ENCODE measurements at places on chromosomes 5 and 9. TPM values are rescaled to one million over a fixed set of nuclear protein-coding genes. Genes with fewer than 3 reads are reported as not detected.

GRCh38 chr5:14849516-14850294 lies 21.9 kb downstream of the ANKH start:
- no peak overlapping the region for H3K27ac ChIP-seq
- no peaks in the 10 kb centered on the region for H3K27me3 ChIP-seq
- no peaks in the 10 kb centered on the region for H3K36me3 ChIP-seq
- no peak for DNase-seq
- H3K4me3 ChIP-seq: no peak overlapping the region
- peaks cover 29% of the 10 kb centered on the region for H3K4me1 ChIP-seq

GRCh38 chr5:151764801-151765200 lies 6.4 kb upstream of the ATOX1 start:
- no peak overlapping the region for H3K27ac ChIP-seq
- no peaks in the 10 kb centered on the region for H3K27me3 ChIP-seq
- no peak for DNase-seq
- no peaks in the 10 kb centered on the region for H3K36me3 ChIP-seq
- H3K4me3 ChIP-seq: no peak overlapping the region

- DNase-seq: no peak
- no peak overlapping the region for H3K4me3 ChIP-seq
- peaks cover 20% of the 10 kb centered on the region for H3K4me1 ChIP-seq
- no peaks in the 10 kb centered on the region for H3K27me3 ChIP-seq
These were observed 356.5 kb downstream of the CDH12 start for GRCh38 chr5:22496666-22497065.

- DNase-seq: peak; percentile 36
- peak overlapping the region; percentile 91 for H3K27ac ChIP-seq
- H3K36me3 ChIP-seq: peaks cover 14% of the 10 kb centered on the region
- H3K4me1 ChIP-seq: peaks cover 39% of the 10 kb centered on the region
- H3K27me3 ChIP-seq: no peaks in the 10 kb centered on the region
These were observed 446 bp downstream of the FBXL17 start for GRCh38 chr5:108381350-108381953.

- H3K27ac ChIP-seq: peak overlapping the region; percentile 80
- DNase-seq: no peak
- peaks cover 6% of the 10 kb centered on the region for H3K36me3 ChIP-seq
- H3K27me3 ChIP-seq: no peaks in the 10 kb centered on the region
- H3K4me3 ChIP-seq: no peak overlapping the region
These were observed 69.1 kb downstream of the STK10 start for GRCh38 chr5:172118891-172119290.

GRCh38 chr9:12879961-12880360 lies 105.1 kb downstream of the LURAP1L start:
- H3K27me3 ChIP-seq: no peaks in the 10 kb centered on the region
- peaks cover 4% of the 10 kb centered on the region for H3K4me1 ChIP-seq
- no peaks in the 10 kb centered on the region for H3K36me3 ChIP-seq
- no peak overlapping the region for H3K4me3 ChIP-seq

- H3K36me3 ChIP-seq: no peaks in the 10 kb centered on the region
- no peak for DNase-seq
- no peaks in the 10 kb centered on the region for H3K4me1 ChIP-seq
- no peaks in the 10 kb centered on the region for H3K27me3 ChIP-seq
- no peak overlapping the region for H3K27ac ChIP-seq
These were observed 211.6 kb downstream of the MAPKAP1 start for GRCh38 chr9:125495172-125496119.

GRCh38 chr9:116688806-116689485 lies 1.8 kb downstream of the TRIM32 start:
- H3K4me1 ChIP-seq: peaks cover 33% of the 10 kb centered on the region
- H3K36me3 ChIP-seq: peaks cover 8% of the 10 kb centered on the region
- peak overlapping the region; percentile 95 for H3K4me3 ChIP-seq
- H3K27me3 ChIP-seq: peaks cover 4% of the 10 kb centered on the region
- H3K27ac ChIP-seq: no peak overlapping the region

GRCh38 chr5:160209917-160210316 lies 19.4 kb upstream of the FABP6 start:
- H3K27me3 ChIP-seq: peaks cover under 1% of the 10 kb centered on the region
- peaks cover 14% of the 10 kb centered on the region for H3K4me1 ChIP-seq
- no peak for DNase-seq
- no peaks in the 10 kb centered on the region for H3K36me3 ChIP-seq
- H3K27ac ChIP-seq: no peak overlapping the region

DNA sequence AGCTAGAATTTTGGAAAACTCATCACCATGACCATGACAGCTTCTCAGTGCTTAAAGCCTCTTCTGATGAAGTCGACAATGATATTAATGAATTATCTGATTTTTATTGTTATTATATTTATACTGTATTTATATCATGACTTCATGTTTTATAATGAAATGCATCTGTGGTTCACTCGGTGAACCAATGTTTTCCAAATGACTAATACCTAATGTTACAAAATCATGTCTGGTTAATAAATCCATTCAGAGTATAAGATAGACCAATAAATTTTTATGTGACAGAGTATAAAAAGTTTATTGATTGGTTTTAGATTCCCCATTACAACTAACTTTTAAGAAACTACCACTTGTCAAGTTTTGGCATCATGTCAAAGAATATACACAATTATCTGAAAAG lies 416.5 kb downstream of the MLLT3 start:
- no peaks in the 10 kb centered on the region for H3K27me3 ChIP-seq
- no peak overlapping the region for H3K4me3 ChIP-seq
- H3K36me3 ChIP-seq: no peaks in the 10 kb centered on the region
- no peak for DNase-seq

- no peak for DNase-seq
- no peaks in the 10 kb centered on the region for H3K36me3 ChIP-seq
- H3K4me1 ChIP-seq: peaks cover 12% of the 10 kb centered on the region
- no peak overlapping the region for H3K27ac ChIP-seq
- H3K4me3 ChIP-seq: peak overlapping the region; percentile 32
- peaks cover 4% of the 10 kb centered on the region for H3K27me3 ChIP-seq
These were observed 4.1 kb upstream of the PHYKPL start for GRCh38 chr5:178236679-178237078.

SLC6A7 gene
- not detected for total RNA-seq

ANXA1 gene
- total RNA-seq: 6.6 TPM

FAM169A gene
- 11.6 TPM for total RNA-seq

LAMC3 gene
- 4.0 TPM for total RNA-seq

SPATA9 gene
- total RNA-seq: 0.68 TPM

DDX4 gene
- not detected for total RNA-seq

Measured in neural crest cell (in vitro differentiated cells).